Right cardiac atrium (tissue), 5 donors: ENCODE measurements at places on chromosomes 2 and 18.
A peak's percentile ranks its signal among the peaks of the same experiment; 100 is the strongest.

DNA sequence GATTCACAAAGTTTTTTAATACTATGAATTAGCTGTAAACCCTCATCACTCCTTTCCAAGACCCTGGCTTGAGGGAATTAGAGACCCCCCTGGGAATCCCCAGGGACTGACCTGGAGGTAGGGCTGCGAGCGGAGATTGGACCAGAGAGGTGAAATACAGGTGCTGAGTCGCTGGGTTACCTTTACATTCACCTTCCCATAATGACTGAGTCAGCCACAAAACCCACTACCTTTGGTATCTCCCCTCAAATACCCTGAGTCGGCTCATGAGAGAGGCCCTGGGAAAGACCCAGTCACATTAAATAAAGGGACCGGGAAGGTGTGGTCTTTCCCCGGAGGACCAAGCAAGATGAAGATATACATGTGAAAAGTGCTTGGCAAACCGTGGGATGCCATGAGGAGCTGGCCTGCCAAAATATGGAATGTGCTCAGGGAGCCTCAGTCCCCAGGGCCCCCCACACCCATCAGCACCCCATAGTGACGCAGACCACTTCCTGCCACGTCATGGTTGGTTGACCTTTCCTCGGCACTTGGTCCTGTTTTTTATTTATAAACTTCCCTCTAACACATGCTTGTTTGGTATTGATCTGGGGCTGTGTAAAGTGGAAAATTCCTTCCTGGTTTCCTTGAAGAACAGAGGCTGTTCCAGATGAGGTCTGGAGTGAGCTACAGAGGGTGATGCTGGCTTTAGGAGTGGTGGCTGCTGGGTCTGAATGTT lies 51.4 kb downstream of the IL1RL2 start:
- DNase-seq: peak; percentile 62

- DNase-seq: peak; percentile 68
Measured at GRCh38 chr2:109736177-109736827, 57.8 kb upstream of the RGPD5 start.

- DNase-seq: no peak
Measured at GRCh38 chr2:86498468-86499260, 57.5 kb downstream of the KDM3A start.

DNA sequence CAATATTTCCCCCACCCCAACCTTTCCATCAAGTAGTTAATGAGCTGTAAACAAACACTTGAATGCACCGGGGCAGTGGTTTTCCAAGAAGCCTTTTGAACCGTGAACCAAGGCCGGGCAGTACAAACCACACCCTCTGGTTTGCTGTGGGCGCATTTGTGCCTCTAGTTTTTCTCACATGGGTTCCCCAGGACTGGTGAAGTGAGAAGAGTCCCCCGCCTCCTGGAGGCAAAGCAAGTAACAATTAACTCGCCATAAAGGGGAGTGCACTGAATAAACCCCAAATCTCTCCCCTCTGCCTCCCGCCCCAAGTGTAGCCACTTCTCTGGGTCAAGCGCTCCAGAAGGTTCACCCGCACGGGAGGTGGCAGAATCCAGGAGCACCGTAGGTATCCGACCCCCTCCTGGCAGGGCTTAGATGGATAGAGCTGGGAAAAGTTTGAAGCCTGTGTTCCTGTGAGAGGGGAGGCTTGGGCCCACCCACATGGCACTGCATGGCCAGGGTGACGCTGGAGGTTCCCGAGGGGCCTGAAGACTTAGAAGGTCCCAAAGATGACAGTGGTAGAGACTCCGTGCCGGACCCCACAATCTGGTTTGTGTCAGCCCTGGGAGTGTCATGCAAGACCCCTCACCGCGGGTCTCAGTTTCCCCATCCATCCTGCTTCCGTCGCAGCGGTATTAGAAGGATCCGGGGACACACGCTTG lies 182.2 kb downstream of the SMAD2 start:
- no peak for DNase-seq

DNA sequence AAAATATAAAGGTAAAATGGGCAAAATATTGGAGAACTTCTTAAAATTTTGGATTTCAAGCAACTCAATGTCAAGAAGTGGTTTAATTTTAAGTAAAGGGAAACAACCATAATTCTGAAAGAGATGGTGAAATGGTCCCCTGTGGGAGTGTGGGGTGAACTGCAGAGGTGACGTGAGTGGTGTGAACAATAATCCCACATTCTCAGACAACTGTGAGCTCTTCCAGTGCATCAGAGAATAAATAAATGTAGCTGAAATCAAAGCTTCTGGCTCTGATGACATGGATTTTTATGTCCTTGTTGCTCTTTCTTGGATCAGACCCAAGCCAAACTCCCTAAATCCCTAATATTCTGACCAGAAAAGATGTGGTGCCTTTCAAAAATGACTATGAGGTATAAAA lies 672.7 kb downstream of the ZEB2 start:
- no peak for DNase-seq

DNA sequence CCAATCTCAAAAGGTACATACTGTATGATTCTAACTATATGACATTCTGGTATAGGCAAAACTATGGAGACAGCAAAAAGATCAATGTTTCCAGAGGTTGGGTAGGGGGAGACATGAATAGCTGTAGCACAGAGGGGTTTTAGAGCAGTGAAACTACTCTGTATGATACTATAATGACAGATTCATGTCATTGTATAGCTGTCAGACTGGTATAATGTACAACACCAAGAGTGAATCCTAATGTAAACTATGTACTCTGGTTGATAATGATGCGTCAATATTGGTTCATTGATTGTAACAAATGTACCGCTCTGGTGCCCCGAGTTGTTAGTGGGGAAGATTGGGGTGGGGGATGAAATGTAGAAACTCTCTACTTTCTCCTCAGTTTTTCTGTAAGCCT lies 172.4 kb upstream of the SPOPL start:
- DNase-seq: no peak

GRCh38 chr18:21105936-21106335 lies 5.7 kb downstream of the ROCK1 start:
- no peak for DNase-seq

- no peak for DNase-seq
Measured at GRCh38 chr18:63559567-63560491, 17.7 kb downstream of the SERPINB12 start.

GRCh38 chr18:44987371-44987770 lies 306.7 kb downstream of the SETBP1 start:
- no peak for DNase-seq

GRCh38 chr18:5542515-5543035 lies 1.2 kb downstream of the EPB41L3 start:
- DNase-seq: peak; percentile 70

- DNase-seq: no peak
Measured at GRCh38 chr18:42326752-42327151, 371.7 kb downstream of the PIK3C3 start.

DNA sequence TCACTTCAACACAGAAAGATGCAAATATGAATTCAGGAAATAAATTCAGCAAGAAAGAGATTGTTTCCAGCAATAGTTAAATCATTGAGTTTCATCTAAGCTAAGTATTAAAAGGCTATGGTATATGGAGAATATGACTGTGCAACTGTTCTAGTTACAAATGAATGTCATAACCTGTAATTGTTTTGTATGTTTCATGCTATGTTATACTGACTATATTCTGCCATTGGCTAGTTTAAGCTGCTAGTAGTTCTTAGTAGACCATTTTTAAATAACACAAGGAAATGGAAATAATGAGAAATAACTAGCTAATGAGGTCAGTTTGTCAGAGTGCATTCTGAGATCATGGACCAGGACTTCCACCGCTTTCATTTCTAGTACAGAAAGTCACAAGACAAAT lies 1154.9 kb upstream of the TMEFF2 start:
- no peak for DNase-seq

- no peak for DNase-seq
Measured at GRCh38 chr18:29076645-29077044, 899.7 kb upstream of the CDH2 start.

- DNase-seq: peak; percentile 37
Measured at GRCh38 chr2:232523682-232524597, 2.0 kb upstream of the CHRND start.

DNA sequence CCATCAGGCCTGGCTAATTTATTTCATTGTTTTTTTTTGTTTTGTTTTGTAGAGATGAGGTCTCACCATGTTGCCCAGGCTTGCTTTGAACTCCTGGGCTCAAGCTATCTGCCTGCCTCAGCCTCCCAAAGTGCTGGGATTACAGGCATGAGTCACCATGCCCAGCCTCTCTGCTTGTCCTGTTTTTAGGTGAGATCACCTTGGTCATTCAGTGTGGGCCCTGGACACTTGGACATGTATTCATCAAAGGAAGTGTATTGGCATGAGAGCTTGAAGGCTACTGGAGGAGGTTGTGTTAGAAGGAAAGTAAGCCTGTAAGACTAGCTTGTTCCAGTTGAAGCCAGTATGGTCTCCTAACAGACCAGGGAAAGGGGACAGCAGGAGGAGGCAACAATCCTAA lies 229.2 kb upstream of the RGPD4 start:
- DNase-seq: no peak

DNA sequence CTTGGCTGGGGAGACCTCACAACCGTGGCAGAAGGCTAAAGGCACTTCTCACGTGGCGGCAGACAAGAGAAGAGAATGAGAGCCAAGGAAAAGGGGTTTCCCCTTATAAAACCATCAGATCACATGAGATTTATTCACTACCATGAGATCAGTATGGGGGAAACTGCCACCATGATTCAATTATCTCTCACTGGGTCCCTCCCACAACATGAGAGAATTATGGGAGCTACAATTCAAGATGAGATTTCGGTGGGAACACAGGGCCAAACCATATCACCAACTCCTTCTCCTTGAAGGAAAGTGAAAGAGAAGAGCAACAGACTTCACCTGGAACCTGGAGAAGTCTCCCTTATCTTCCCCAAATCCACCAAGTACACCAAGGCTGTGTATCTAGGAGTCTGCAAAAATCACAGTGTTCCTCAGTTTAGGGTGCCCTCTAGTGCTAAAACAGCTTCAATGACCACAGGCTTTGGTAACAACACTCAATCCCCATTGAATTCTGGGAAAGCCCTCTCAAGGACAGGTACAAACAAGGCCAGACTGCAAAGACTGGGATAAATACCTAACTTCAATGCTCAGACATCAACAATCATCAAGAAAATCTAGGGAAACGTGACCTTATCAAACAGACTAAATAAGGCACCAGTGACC lies 148.8 kb upstream of the SRD5A2 start:
- no peak for DNase-seq

DNA sequence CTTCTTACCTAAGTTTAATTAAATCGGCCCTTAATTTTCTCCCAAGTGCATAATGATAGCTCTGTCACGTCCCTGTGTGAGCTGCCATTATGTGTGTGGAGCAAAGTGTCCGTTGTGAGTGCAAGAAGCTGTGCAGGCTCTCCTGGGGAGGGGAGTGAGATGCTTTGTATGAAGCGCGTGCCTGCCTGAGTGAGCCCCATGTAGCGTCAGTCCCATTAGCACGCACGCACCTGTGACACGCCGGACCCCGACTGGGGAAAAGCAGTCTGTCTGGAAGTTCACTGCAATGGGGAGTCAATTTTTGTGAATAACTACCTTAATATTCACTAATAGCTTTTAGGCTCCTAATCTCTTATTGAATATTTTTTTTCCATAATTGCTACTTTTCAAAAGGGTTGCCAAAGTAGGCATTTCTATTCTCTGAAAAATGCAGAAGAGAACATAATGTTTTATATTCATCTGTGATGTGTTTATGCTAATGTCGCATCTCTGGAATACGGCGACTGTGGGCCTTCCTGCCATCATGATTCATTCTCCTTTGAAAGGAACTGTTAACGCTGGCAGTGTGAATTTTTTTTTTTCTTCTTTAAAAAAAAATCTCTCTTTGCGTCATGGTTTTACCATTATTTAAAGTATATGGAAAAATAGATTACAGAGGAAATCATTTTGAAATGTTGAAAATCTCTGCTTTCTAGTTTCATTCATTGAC lies 157.7 kb downstream of the COL4A4 start:
- DNase-seq: no peak

DNA sequence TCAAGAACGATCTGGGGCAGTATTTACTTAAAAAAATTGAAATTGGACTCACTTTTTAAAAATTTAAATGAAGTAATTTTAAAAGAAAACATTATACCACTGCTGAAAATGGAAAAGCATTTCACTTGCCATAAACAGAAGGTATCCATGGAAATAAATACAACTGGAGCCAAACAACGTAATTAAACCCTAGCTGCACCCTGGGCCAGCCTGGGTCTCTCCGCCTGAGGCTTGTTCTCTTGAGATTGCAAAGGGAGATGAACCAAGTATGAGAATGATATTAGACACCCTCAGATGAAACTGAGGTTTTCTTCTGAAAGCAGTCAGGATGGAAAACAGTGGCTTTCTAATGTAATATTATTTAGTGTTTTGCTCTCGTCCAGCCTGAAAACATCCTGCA lies 264.4 kb downstream of the KCNE4 start:
- DNase-seq: no peak

DNA sequence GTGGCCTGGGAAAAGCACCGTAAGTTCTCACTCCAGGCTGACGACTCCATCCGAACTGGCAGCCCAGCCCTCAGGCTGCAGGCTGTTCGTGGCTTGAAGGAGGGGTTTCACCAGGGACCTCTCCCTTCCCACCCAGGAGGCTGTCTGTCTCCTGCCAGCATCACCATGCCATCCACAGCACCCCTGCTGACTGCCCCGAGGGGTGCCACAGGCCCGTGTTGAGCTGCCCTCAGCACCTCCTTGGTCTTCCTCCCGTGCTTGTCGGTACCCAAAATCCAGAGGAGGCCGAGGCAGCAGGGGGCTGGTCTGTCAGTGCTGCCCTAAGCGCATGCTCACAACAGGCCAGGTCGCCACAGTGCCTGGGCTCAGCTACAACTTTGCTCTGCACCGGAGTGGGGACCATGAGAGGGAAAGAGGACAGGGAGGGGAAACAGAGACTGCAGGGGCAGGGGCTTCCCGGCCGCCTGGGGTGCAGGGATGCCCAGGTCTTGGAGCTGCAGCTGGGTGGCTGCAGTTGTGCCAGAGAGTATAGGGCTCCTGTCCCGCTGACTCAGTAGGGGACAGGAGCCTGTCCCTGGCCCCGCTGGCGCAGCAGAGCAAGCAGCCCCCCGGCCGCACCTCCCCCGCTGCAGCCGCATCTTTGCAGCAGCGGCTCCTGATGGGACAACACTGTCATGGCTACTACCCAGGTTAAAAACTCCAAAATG lies 963.7 kb upstream of the CRIM1 start:
- DNase-seq: no peak

DNA sequence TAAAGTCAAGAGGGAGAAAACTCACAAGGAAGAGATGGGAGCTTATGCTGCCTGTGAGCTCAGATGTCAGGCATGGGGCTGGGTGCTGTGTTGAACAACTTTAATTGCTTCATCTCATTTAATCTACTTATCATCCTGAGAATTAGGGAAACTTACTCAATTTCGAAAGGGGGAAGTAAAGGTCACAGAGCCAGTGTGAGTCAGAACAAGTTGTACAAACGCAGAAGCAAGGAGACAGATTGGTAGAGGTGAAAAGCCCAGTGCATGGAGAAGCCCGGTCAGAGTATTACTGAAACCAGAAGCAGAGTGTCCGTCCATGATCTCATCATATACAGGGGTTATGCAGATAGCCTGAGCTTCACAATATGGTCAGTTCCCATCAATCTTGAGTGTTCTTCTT lies 281.1 kb upstream of the POU3F3 start:
- no peak for DNase-seq
